ENCODE measurements at places on chromosomes 4 and X.

GRCh38 chr4:145097331-145097820, 620 bp downstream of the ANAPC10 start:
- no peak for DNase-seq

DNA sequence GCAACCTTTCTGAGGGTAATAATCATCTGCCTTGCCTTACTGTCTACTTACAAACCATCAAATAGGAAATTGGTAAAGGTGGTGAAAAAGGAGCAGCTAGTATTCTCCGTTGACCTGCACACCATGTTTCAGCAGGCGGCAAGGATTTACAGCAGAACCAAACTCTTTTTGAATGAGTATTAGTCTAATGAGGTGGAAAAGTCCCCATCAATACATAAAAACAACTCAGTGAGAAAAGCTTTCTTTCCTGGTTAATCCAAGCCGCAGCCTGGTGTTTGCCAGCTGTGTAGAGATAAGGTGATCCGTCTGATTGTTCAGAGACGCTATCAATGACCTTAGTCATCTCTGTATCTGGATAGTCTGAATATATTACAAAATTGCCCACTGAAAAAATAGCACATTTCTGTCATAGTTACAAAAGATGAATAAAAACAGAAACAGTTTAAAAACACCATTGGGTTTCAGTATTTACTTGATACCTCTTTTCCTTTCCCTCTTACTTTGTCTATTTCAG, 110.4 kb upstream of the TBC1D9 start:
- DNase-seq, result no peak

GRCh38 chrX:103607364-103608305, at the start of gene TCEAL3:
Gene TCEAL3 (plus strand): TSS chrX:103607963. CDS start chrX:103609065, 1,102 bp downstream.
- DNase-seq, result peak; percentile 39

DNA sequence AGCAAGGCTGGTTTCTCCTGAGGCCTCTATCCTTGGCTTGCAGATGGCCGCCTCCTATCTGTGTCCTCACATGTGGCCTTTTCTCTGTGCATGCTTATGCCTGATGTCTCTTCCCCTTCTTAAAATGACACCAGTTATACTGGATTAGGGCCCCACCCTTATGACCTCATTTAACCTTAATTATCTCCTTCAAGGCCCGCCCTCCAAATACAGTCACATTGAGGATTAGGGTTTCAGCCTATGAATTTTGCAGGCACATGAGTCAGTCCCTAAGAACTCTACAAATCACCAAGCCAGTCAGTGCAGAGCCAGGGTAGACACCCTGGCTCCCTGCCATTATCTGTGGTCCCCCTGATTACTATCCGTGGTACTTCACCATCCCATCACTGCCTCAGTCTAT, 51.6 kb downstream of the MAML3 start:
- no peak for DNase-seq

DNA sequence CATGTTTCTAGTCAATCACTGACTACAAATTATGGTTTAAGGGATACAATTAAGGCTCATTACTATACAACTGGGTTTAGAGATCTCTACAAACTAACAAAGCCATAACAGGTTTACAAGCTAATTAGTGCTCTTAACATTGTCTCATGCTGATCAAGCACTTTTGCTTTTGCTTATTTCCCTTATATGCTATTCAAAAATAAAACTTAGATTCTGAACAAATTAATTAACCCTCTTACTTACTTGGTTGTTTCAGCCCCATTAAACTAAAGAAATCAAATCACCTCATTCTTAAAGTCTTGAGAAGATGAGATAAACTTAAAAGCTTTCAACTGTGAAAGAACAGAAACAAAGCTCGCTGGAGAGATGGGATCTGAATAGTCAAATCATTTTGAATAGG, 2024.5 kb upstream of the ADGRL3 start:
- no peak for DNase-seq

GRCh38 chr4:156322592-156322991, 368.9 kb upstream of the CTSO start:
- DNase-seq, result no peak

DNA sequence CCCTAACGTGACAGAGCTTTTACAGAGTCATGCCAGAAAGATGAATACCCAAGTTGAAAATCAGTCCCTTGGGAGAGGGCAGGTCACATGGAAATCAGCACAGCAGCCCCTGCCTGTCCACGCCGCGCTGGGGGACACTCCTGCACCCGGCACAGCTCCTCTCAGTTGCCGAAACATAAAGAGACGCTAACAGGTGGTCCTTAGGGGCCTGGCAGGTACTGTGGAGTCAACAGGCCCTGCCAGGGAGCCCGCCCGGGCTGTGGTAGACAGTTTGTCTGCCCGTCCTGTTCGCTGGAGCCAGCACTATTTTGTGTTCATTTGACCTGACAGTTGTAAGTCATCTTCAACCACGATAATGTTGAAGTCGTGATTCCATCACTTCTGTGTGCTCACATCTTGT, 30.5 kb downstream of the NELFA start:
- DNase-seq, result no peak

GRCh38 chr4:156377036-156377710, 423.5 kb upstream of the CTSO start:
- no peak for DNase-seq

- no peak for DNase-seq
Observed at GRCh38 chr4:12242354-12242753, 813.7 kb upstream of the HS3ST1 start.

DNA sequence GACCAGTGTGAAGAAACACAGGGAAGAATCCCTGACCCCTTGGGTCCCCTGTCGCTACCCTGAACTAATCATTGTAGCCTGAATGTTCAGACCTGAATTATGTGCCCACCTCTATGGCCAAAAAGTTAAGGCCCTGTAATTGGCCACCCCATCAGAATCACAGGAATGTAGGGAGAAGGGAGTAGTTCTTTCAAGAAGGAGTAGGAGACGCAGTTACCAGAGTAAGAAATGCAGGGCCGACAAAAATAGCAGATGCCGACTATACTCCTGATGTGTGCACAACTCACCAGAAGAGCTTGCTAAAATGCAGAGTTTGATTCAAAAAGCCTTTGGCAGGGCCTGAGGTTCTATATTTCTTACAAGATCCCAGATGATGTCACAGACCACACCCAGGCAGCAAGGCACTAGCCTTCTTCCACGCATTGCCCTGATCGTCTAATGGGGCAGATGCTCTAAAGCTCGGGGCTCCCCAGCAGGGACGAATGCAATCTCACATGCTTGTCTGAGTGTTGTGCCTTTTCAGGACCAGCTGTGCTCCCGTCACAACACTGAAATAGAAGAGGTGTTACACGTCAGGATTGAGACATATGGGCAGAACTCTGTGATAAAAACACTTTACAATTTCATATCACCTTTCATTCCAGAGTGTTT, 161.0 kb upstream of the FAM241A start:
- no peak for DNase-seq

DNA sequence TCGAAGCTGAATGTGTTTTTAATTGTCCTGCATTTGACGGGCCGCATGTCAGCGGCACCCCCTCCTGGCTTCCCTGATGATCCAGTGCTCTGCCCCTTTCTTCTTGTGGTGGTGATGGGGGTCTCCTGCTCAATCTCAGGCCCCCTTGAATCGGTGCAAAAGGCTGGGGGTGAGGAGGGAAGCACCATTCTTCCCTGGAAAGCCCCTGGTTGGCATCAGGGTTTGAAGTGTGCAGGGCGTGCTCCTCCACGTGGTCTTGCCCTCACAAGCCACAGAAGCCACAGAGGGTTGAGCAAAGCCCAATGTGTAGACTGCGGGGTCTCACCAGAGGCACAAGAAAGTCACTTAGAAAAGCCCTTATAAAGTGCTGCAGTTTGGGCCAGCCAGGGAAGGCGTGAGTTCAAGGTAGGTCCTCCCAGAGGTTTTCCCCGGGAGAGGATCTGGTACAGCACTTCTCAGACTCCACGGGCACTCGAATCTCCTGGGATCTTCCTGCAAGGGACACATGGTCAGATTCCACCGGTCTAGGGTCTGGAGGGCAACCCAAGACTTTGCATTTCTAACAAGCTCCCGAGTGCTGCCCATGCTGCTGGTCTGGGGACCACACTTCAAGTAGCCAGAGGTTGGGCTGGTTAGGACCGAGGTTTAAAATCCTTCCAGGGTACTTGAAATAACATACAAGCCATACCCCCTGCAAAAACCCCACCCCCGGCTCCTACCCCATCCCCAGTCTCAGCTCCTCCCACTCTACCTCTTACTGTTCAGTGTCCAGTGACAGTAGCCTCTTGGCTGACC, 35.1 kb downstream of the PSAPL1 start:
- DNase-seq, result no peak

DNA sequence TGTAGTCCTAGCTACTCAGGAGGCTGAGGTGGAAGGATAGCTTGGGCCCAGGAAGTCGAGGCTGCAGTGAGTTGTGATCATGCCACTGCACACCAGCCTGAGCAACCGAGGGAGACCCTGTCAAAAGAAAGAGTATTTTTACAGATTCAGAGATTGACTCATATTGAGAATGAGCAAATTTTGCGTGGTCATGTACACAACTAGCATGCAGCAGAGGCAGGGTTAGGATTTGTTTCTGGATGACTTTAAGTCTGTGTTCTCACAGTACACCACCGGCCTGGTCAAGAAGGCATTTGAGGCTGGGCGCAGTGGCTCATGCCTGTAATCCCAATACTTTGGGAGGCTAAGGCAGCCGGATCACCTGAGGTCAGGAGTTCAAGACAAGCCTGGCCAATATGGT, 44.8 kb upstream of the CBR4 start:
- DNase-seq, result no peak

- DNase-seq, result no peak
Observed at GRCh38 chrX:17496407-17496806, 121.4 kb downstream of the NHS start.

DNA sequence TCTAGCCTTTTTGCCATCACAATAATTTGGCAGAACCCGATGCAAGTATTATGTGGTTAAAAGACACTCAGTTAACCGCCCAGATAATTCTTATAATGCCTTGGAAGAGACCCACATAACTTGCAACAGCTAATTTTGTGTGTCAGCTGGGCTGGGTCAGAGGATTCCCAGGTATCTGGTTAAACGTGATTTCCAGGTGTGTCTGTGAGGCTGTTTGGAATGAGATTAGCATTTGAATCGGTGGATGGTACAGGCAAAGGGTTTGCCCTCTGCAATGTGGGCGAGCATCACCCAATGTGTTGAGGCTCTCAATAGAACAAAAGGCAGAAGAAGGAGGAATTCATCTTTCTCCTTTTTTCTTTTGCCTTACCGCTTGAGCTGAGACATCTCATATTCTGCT, 314.2 kb upstream of the PUDP start:
- DNase-seq, result no peak

GRCh38 chrX:111671668-111672067, 9.3 kb upstream of the ALG13 start:
- no peak for DNase-seq

DNA sequence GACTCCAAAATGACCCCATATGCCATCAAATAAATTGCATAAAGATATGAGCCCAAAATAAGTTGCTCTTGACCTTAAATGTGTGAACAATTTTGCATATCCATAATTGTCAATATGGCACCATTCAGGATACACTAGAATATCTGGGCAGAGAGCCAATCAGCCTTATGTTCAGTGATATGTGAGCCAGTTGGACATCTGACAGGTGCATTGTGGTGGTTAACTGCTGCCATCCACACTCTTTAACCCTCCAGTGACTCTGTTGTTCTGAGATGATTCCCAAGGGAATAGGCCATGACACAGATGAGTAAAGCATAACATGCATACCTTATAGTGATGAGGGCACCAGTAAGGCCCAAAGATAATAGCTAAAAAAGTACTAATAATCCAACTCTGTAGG, 500.1 kb downstream of the PCDH18 start:
- no peak for DNase-seq

- no peak for DNase-seq
Observed at GRCh38 chr4:153065276-153065675, 129.2 kb downstream of the FHDC1 start.
